ENCODE measurements at places on chromosomes 13 and 19.
A peak's percentile ranks its signal among the peaks of the same experiment; 100 is the strongest.

GRCh38 chr13:26822146-26822545 is 61.6 kb upstream of the GPR12 start:
- DNase-seq: no peak

- no peak for DNase-seq
Observed at GRCh38 chr19:27962264-27962663, 1250.7 kb downstream of the UQCRFS1 start.

- DNase-seq: no peak
Observed at GRCh38 chr13:39379118-39379517, 223.9 kb downstream of the LHFPL6 start.

DNA sequence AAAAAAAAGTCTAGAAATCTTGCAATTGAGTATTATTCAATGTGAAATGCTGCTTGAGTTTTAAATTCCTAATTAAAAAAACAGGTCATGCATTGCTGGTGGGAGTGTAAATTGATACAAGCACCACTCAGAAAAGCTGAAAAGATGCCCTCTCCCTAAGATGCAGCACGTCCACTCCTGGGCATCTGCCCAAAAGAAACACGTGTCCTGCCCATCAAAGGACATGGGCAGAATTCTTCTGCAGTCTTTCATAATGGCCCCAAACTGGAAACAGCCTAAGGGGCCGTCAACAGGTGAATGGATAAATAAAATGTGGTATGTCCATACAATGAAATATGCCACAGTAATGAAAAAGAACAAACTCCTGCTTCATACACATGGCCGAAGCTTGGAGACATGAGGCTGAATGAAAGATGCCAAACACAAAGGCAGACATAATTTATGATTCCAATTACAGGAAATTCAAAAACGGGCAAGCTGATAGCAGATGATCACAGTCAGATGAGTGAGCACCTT is 7.8 kb downstream of the POU2F2 start:
- no peak for DNase-seq

DNA sequence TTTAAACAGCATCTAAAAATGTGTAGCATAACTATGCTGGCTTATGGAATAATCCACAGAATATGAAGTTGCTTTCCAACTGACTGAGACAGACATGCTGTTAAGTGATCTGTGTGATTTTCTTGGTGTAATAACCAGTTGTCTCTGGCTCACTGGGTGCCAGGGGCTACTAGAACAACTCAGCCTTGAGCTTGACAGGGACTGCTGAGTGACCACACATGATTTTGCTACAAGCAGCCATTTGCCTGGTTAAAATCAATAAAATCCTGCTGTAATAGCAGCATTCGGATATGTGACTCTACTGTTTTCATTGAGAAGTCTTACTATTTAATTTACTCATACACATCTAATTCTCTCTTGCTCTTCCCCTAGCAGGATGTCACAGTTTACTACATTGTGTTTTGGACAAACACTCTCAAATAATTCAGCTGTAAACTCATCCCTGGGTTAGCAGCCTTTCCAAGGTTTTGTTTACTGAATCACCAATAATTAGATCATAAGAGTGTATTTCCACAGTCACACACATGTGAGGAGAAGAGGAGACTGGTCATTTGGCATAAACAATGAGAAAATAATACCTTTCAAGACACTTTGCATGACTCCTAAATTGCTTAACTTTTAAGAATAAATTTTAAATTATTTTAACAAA is 426.2 kb downstream of the PCDH9 start:
- no peak for DNase-seq

GRCh38 chr13:43088093-43088511 is 64.7 kb downstream of the DNAJC15 start:
- no peak for DNase-seq

GRCh38 chr19:55228015-55228391 is 560 bp downstream of the TMEM86B start:
- no peak for DNase-seq

GRCh38 chr13:26621731-26622401 is 64.4 kb downstream of the WASF3 start:
- DNase-seq: no peak

GRCh38 chr13:45674908-45675307 is 27.2 kb upstream of the CBY2 start:
- no peak for DNase-seq

- DNase-seq: no peak
Observed at GRCh38 chr13:109781384-109782065, 4.9 kb downstream of the IRS2 start.

DNA sequence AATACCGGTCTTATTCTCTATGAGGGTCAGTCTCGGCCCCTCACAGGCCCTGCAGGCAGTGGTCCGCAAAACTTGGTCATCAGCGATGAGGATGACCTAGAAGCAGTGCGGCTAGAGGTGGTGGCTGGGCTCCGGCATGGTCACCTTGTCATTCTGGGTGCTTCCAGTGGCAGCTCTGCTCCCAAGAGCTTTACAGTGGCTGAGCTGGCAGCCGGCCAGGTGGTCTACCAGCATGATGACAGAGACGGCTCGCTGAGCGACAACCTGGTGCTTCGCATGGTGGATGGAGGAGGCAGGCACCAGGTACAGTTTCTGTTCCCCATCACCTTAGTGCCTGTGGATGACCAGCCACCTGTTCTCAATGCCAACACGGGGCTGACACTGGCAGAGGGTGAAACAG is 1.8 kb downstream of the FREM2 start:
- DNase-seq: no peak

- peak; percentile 53 for DNase-seq
Observed at GRCh38 chr19:4456843-4457653, 546 bp downstream of the UBXN6 start.

- no peak for DNase-seq
Observed at GRCh38 chr13:29292045-29292444, 303.4 kb downstream of the SLC7A1 start.

GRCh38 chr13:108919036-108919907 is 289.9 kb downstream of the MYO16 start:
- DNase-seq: no peak

- DNase-seq: no peak
Observed at GRCh38 chr19:58407658-58408151, 744 bp upstream of the ZNF584 start.

- DNase-seq: no peak
Observed at GRCh38 chr13:24064371-24064770, 96.1 kb upstream of the SPATA13 start.

- no peak for DNase-seq
Observed at GRCh38 chr13:35941374-35941773, 189.8 kb downstream of the DCLK1 start.

DNA sequence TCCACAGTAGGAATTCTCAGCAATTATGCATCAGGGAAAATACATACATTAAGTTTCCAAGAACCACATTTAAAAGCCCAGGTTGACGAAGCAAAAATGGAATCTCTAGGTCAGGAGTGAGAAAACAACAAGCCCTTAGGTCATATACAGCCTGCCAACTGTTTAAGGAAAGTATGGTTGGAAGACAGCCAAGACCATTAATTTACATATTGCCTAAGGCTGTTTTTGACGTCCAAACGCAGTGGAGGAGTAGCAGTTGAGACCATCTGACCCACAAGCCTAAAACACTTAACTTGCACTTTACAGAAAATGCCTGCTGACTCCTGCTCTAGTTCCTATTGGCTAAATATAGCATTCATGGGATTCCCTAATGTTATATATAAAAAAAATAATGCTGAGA is 299.0 kb downstream of the ITGBL1 start:
- DNase-seq: no peak

DNA sequence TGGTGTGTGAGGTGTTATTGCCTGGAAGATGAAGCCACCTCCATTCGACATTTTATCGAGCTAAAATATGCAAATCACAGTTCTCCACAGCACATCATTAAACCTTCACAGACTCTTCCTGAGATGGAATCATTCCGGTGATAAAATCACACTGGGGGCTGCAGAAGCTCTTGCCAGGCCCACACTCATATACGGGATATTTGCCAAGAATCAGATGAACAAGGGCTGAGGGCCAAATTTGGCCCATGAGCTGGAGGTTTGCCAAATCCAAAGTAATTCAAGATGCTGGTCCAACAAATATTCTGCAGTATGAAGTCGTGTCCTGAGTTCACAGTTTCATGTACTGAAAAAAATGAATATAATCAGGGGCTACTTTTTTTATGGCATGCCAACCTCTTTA is 16.7 kb upstream of the RXFP2 start:
- no peak for DNase-seq

- no peak for DNase-seq
Observed at GRCh38 chr13:20190481-20191310, 2.0 kb downstream of the GJB2 start.

GRCh38 chr19:27806471-27807070 is 1406.4 kb downstream of the UQCRFS1 start:
- no peak for DNase-seq

DNA sequence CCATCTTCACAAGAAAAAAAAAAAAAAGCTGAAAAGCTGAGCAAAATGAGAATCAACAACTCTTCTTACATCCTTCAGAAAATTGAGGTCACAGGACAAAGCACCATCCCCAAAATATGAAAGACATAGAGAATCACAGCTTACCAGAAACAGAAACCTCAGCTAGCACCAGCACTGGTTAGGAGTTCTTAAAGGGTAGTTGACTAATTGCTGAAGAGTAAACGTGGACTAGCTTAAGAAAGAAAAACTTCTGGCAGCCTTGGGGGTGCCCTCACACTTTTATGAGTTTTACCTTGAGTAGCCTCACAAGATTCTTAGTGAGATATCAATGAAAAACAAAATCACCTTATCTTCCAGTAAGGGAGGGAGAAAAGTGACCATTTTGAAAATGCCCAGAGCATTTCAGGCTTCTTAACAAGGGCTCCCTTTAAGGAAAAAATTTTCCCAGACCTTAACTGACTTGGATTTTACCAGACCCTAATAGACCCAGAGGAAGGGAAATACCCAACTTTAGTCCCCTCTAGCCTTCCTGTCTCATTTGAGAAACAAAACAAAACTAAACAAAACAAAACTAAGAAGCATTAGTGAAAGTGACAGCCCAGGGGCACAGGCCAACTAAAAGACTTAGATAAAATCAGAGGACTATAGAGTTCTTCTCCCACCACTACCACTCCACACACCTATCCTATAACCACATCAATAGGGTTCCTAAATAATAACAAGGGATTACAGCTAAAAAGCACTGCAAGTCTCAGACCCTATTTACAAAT is 888.6 kb downstream of the DIAPH3 start:
- no peak for DNase-seq

- no peak for DNase-seq
Observed at GRCh38 chr19:11265785-11266236, 3.5 kb upstream of the DOCK6 start.

GRCh38 chr19:1790054-1790792 is 21.9 kb downstream of the ATP8B3 start:
- DNase-seq: no peak

DNA sequence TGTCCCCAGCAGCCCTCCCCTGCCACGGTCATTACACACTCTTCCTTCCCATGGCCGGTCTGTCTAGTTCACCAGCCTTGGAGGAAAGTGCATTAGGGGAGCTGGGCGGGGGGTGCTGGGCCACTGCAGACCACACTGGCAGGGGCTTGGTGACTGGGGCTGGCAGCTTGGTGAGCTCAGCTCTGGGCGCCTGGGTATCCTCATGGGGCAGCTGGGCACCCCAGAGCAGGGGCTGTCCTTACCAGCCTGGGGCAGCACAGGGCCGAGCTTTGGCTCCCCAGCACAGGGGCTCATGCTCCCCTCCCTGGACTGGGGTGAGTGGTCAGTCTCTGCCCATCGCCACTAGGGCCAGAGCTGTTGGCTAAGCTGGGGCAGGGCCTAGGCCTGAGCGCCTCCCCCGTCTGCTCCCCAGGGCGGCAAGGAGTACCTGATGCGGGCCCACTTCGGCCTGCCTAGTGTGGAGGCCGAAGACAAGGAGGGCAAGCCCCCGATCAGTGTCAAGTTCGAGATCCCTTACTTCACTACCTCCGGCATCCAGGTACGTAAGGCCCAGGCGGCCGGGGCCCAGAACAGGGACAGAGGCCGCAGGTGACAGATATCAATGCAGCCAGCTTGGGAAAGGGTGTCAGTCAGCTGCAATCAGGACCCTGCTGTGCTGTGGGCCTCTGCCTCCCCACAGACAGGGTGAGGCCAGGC is 35.5 kb downstream of the AP1M1 start:
- no peak for DNase-seq

DNA sequence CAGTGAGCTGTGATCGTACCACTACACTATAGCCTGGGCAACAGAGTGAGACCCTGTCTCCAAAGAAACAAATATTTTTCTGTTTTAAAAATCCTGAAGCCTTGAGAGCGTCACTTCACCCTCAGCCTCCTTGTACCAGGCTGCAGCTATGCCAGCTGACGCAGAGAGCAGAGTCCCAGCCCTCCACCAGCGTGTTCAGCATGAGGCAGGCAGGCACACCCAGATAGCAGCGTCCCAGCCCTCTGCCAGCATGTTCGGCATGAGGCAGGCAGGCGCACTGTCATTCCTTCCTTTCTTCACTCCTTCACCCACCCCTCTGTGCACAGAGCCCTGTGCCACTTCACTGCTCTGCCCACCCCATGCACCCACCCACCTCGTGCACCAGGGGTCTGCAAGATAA is 43.3 kb upstream of the USE1 start:
- DNase-seq: no peak

- no peak for DNase-seq
Observed at GRCh38 chr19:2288818-2289713, 7.1 kb upstream of the PEAK3 start.

GRCh38 chr13:43401361-43401760 is 378.0 kb downstream of the DNAJC15 start:
- no peak for DNase-seq

DNA sequence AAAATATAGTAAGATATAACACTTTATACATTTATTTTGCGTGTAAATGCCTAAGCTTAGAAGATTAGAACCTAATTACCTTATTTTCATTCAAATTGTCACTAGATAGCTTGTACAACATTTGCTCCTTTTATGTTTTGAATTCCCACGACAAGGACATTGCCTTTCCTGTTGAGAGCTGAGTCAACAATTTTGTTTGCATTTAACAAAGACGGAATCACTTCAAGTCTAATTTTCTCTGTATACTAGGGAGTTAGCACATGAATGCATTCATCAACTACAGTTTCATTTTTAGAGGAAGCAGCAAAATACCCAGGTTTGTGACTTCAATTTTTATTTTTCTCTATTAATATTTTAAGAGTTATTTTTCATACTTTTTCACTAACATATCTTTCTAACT is 48.7 kb upstream of the PCCA start:
- DNase-seq: no peak

DNA sequence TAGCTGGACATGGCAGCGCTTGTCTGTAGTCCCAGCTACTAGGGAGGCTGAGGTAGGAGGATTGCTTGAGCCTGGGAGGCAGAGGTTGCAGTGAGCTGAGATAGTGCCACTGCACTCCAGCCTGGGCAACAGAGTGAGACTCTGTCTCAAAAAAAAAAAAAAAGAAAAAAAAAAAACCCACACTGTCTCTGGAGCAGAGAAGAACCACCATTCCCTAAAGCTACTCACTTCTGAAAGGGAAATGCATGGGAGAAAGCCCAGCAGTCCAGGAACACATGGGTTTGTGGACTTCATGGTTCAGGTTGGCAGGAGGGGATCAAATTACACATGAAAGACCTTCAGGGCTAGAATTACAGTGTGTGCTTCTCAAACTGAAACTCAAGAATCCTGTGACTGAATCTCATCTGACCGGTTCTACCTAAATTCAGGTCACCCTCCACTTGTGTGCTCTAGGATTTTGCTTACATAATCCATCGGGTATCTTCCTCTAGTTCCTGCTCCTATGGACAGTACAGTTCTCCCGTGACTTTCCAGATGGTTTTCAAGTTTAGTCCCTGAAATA is 30.2 kb upstream of the CPB2 start:
- DNase-seq: no peak

- DNase-seq: no peak
Observed at GRCh38 chr13:103523858-103524257, 457.6 kb upstream of the SLC10A2 start.

GRCh38 chr13:86710013-86710412 is 910.8 kb upstream of the SLITRK6 start:
- DNase-seq: no peak

Measured in stimulated activated CD4-positive, alpha-beta T cell treated with anti-CD3 and anti-CD28 coated beads, Interleukin-1b, Interleukin-23, amount 100 ng/mL, for 4 hours (primary cell).